ENCODE measurements at places on chromosomes 1 and 21. TPM values are rescaled to one million over a fixed set of nuclear protein-coding genes. Genes with fewer than 3 reads are reported as not detected.

CELA2A gene
- total RNA-seq, result not detected

GRCh38 chr1:201495551-201496295, 11.2 kb downstream of the CSRP1 start:
- no peak overlapping the region for H3K4me3 ChIP-seq
- H3K36me3 ChIP-seq, result peaks cover 25% of the 10 kb centered on the region
- DNase-seq, result no peak
- H3K27ac ChIP-seq, result no peak overlapping the region
- no peaks in the 10 kb centered on the region for H3K27me3 ChIP-seq

- H3K27ac ChIP-seq, result no peak overlapping the region
- peaks cover 46% of the 10 kb centered on the region for H3K27me3 ChIP-seq
- no peaks in the 10 kb centered on the region for H3K4me1 ChIP-seq
- no peak overlapping the region for H3K4me3 ChIP-seq
- DNase-seq, result no peak
Measured at GRCh38 chr1:163069655-163070277, 605 bp downstream of the RGS4 start.

URB1 gene
- total RNA-seq, result 17.5 TPM

- no peaks in the 10 kb centered on the region for H3K4me1 ChIP-seq
- H3K4me3 ChIP-seq, result no peak overlapping the region
- no peaks in the 10 kb centered on the region for H3K27me3 ChIP-seq
- no peaks in the 10 kb centered on the region for H3K36me3 ChIP-seq
- H3K27ac ChIP-seq, result no peak overlapping the region
- DNase-seq, result no peak
Measured at GRCh38 chr1:39065542-39065941, 39.4 kb downstream of the NDUFS5 start.

GRCh38 chr1:246096356-246096755, 410.7 kb downstream of the SMYD3 start:
- H3K27me3 ChIP-seq, result no peaks in the 10 kb centered on the region
- no peak overlapping the region for H3K4me3 ChIP-seq
- peaks cover 15% of the 10 kb centered on the region for H3K4me1 ChIP-seq
- no peak overlapping the region for H3K27ac ChIP-seq

- H3K4me3 ChIP-seq, result no peak overlapping the region
- no peak for DNase-seq
- H3K4me1 ChIP-seq, result peaks cover 5% of the 10 kb centered on the region
- no peaks in the 10 kb centered on the region for H3K36me3 ChIP-seq
- no peak overlapping the region for H3K27ac ChIP-seq
Measured at GRCh38 chr21:45351526-45352275, 53.3 kb upstream of the COL18A1 start.

CACHD1 gene
- total RNA-seq, result 0.06 TPM

- no peak overlapping the region for H3K27ac ChIP-seq
- H3K4me3 ChIP-seq, result no peak overlapping the region
- peaks cover 29% of the 10 kb centered on the region for H3K36me3 ChIP-seq
Measured at GRCh38 chr21:34924771-34925419, 124.2 kb downstream of the RUNX1 start.

DNA sequence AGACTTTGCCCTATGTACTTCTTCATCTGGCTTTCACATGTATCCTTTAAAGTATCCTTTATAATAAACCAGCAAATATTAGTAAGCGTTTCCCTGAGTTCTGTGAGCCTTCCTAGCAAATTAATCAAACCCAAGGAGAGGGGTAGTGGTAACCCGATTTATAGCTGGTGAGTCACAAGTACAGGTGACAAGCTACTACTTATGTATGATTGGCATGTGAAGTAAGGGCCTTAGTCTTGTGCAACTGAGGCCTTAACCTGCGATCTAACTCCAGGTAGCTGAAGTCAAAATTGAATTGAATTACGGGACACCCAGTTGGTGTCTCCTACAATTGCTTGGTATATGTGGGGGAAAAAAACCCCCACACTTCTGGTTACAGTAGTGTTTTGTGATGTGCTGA, 26.0 kb downstream of the SLC16A1 start:
- no peak for DNase-seq
- H3K27ac ChIP-seq, result no peak overlapping the region
- peaks cover 16% of the 10 kb centered on the region for H3K36me3 ChIP-seq
- H3K4me3 ChIP-seq, result no peak overlapping the region
- H3K4me1 ChIP-seq, result peaks cover 13% of the 10 kb centered on the region

- H3K36me3 ChIP-seq, result peaks cover 3% of the 10 kb centered on the region
- no peak overlapping the region for H3K4me3 ChIP-seq
- DNase-seq, result no peak
- no peaks in the 10 kb centered on the region for H3K27me3 ChIP-seq
- H3K27ac ChIP-seq, result no peak overlapping the region
Measured at GRCh38 chr1:50604580-50604979, 181.3 kb upstream of the DMRTA2 start.

DNA sequence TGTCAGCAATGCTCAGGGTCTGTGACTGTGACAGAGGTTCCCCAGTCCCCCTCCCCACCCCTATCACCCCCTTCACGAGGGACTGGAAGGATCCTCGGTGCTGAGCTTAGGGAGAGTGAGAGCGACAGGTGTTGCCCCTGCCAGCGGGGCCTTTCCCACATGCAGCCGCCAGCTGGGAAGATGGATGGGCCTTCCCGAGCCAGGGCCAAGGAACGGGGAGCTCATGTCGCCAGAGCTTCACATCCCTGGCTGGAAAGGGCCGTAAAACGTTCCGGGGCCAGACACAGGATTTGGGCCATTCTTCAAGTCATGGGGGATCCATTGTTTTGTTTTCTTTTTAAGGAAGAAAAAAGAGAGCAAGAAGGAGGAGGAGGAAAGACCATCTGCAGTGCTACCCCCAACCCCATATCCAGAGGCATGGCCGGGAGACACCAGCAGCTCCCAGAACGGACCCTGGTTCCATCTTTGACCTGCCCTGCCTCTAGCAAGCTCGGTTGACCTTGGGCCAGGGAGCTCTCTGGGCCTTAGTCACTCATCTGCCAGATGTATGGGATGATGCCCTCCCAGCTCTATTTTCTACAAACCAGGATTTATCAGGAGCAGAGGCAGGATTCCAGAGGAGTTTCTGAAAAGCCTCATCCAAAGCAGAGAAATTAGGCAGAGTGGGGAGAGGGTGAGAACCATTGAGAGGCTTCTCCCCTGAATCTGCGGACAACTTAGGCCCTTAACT, 54.1 kb downstream of the TAS1R2 start:
- no peak for DNase-seq
- peaks cover 13% of the 10 kb centered on the region for H3K27me3 ChIP-seq
- no peak overlapping the region for H3K4me3 ChIP-seq
- H3K27ac ChIP-seq, result no peak overlapping the region
- peaks cover 2% of the 10 kb centered on the region for H3K4me1 ChIP-seq

DNA sequence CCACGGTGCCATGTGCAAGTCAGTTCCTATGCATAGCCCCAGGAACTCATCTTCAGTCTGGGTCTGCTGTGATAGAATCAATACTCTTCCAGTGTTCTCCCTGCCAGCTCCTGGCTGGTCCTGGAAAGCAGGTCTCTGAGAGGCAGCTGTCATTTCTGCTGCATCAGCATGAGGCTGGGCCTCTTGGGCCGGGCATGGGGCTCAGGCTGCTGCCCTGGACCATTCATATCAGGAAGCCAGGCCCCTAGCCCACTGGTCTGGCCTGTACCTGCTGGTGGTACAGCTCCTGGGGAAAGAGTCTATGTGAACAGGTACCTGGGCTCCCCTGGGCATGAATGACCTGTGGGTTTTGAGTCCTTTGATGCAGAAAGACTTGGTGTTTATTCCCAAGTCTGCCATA, 173.6 kb upstream of the CSF3R start:
- H3K36me3 ChIP-seq, result no peaks in the 10 kb centered on the region
- H3K4me3 ChIP-seq, result no peak overlapping the region
- H3K27me3 ChIP-seq, result peaks cover 41% of the 10 kb centered on the region
- H3K27ac ChIP-seq, result no peak overlapping the region
- H3K4me1 ChIP-seq, result peaks cover 9% of the 10 kb centered on the region

DNA sequence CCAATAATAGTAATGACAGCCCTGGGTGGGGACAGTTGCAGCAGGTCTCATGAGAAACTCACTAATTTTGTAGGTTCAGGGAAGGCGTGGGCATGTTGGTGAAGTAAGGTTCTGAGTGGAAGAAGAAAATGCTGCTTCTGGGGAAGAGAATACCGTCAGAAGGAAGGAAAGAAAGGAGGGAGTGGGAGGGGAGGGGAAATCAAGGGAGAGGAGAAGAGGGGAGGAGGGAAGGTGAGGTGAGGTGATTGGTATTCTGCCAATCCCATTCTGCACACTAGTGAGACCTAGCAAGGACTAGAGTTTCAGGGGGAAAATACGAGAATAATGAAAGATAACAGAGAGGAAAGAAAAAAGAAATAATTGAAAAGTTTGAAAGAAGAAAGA, 32.4 kb upstream of the MGST3 start:
- H3K36me3 ChIP-seq, result no peaks in the 10 kb centered on the region
- H3K4me3 ChIP-seq, result peak overlapping the region; percentile 84
- H3K4me1 ChIP-seq, result peaks cover 33% of the 10 kb centered on the region
- H3K27me3 ChIP-seq, result peaks cover 31% of the 10 kb centered on the region

DNA sequence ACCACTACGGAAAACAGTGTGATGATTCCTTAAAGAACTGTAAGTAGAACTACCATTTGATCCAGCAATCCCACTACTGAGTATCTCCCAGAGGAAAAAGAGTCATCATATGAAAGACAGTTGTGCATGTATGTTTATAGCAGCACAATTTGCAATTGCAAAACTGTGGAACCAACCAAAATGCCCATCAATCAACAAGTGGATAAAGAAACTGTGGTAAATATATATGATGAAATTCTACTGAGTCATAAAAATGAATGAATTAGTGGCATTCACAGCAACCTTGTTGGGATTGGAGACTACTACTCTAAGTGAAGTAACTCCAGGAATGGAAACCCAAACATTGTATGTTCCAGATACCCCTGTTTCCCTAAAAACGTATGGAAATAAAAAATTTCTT, 337.0 kb upstream of the PTBP2 start:
- no peak overlapping the region for H3K4me3 ChIP-seq
- no peaks in the 10 kb centered on the region for H3K27me3 ChIP-seq
- H3K36me3 ChIP-seq, result no peaks in the 10 kb centered on the region
- DNase-seq, result no peak

OLFML2B gene
- total RNA-seq, result not detected

SLFNL1 gene
- 0.35 TPM for total RNA-seq

OR2T34 gene
- not detected for total RNA-seq

DNA sequence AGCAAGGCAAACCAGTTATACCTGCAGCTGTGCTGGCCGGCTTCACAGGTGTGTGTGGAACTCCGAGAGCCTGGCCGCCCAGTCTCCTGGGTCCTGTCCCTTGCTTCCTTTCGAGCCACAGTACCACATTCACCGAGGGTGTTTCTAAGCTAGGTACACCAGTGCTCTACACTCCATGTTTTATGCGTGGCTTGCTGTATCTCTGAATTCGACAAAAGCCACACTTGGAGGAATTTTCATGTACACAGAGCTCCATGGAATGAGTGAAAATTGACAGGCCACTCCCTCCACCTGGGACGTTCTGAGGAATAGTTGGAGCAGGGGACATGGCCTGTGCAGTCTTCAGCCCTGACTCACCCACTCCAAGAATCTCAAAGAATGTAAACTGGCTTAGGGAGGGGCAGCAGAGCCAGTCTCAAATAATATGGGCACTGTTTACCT, 14.0 kb downstream of the ETS2 start:
- no peaks in the 10 kb centered on the region for H3K4me1 ChIP-seq
- no peak for DNase-seq
- no peaks in the 10 kb centered on the region for H3K27me3 ChIP-seq

GRCh38 chr1:230820568-230820967, 47.8 kb downstream of the C1orf198 start:
- no peaks in the 10 kb centered on the region for H3K4me1 ChIP-seq
- no peaks in the 10 kb centered on the region for H3K36me3 ChIP-seq
- H3K4me3 ChIP-seq, result no peak overlapping the region
- no peak for DNase-seq

KRTAP7-1 gene
- not detected for total RNA-seq

CD34 gene
- 0.02 TPM for total RNA-seq

S100A5 gene
- 3.0 TPM for total RNA-seq

GRCh38 chr1:206932177-206932576, 10.4 kb upstream of the FCMR start:
- no peaks in the 10 kb centered on the region for H3K36me3 ChIP-seq
- no peak for DNase-seq
- no peak overlapping the region for H3K4me3 ChIP-seq
- H3K27me3 ChIP-seq, result no peaks in the 10 kb centered on the region
- no peak overlapping the region for H3K27ac ChIP-seq
- peaks cover 24% of the 10 kb centered on the region for H3K4me1 ChIP-seq

GRCh38 chr21:36790616-36791015, 91.7 kb downstream of the SIM2 start:
- H3K4me3 ChIP-seq, result no peak overlapping the region
- H3K27me3 ChIP-seq, result no peaks in the 10 kb centered on the region
- H3K4me1 ChIP-seq, result no peaks in the 10 kb centered on the region

WNT2B gene
- 0.12 TPM for total RNA-seq

ARHGAP30 gene
- 260 TPM for total RNA-seq

- H3K27ac ChIP-seq, result no peak overlapping the region
- H3K36me3 ChIP-seq, result no peaks in the 10 kb centered on the region
- H3K4me1 ChIP-seq, result no peaks in the 10 kb centered on the region
- no peak for DNase-seq
- H3K27me3 ChIP-seq, result no peaks in the 10 kb centered on the region
Measured at GRCh38 chr1:114026797-114027196, 47.5 kb downstream of the OLFML3 start.

CCDC27 gene
- not detected for total RNA-seq

TMEM61 gene
- not detected for total RNA-seq

GJC2 gene
- 1.8 TPM for total RNA-seq

LEMD1 gene
- total RNA-seq, result 1.8 TPM

DNA sequence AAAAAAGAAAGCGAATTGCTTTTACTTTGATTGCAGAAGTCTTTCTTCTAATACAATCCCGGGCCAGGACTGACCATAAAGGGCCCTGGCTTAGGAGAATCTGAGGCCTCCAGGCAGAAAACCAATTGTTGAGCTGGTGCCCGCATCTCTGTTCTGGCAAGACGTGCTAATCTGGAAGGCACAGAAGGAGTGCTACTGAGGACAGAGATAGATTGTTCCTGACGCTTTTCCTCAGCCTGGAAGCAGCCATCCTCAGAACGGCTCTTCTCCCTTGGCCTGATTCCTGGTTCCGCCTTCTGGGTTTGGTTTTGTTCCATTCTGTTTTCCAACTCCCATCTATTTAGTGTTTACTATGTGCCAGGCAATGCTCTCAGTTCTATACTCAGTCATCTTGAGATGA, 44.8 kb upstream of the SPOCD1 start:
- no peak overlapping the region for H3K27ac ChIP-seq
- H3K4me3 ChIP-seq, result no peak overlapping the region
- no peaks in the 10 kb centered on the region for H3K36me3 ChIP-seq
- H3K27me3 ChIP-seq, result no peaks in the 10 kb centered on the region
- no peak for DNase-seq

- no peak overlapping the region for H3K4me3 ChIP-seq
- H3K36me3 ChIP-seq, result peaks cover 23% of the 10 kb centered on the region
Measured at GRCh38 chr21:33367309-33367973, 35.8 kb upstream of the IFNGR2 start.

GRCh38 chr1:194866153-194866552, 1679.7 kb upstream of the B3GALT2 start:
- H3K27ac ChIP-seq, result no peak overlapping the region
- no peak overlapping the region for H3K4me3 ChIP-seq
- no peaks in the 10 kb centered on the region for H3K36me3 ChIP-seq
- no peaks in the 10 kb centered on the region for H3K27me3 ChIP-seq
- H3K4me1 ChIP-seq, result no peaks in the 10 kb centered on the region

GRCh38 chr1:47751193-47751592, 246.0 kb downstream of the TRABD2B start:
- H3K27me3 ChIP-seq, result no peaks in the 10 kb centered on the region
- H3K4me3 ChIP-seq, result no peak overlapping the region
- no peak overlapping the region for H3K27ac ChIP-seq

CLCA4 gene
- total RNA-seq, result not detected
